Activated CD4-positive, alpha-beta memory T cell treated with anti-CD3 and anti-CD28 coated beads for 36 hours (primary cell): ENCODE measurements at places on chromosomes 13 and 19.

- no peak for DNase-seq
Observed at GRCh38 chr13:39105110-39105509, 66.9 kb downstream of the NHLRC3 start.

- no peak for DNase-seq
Observed at GRCh38 chr19:30718707-30719106, 346.5 kb downstream of the ZNF536 start.

DNA sequence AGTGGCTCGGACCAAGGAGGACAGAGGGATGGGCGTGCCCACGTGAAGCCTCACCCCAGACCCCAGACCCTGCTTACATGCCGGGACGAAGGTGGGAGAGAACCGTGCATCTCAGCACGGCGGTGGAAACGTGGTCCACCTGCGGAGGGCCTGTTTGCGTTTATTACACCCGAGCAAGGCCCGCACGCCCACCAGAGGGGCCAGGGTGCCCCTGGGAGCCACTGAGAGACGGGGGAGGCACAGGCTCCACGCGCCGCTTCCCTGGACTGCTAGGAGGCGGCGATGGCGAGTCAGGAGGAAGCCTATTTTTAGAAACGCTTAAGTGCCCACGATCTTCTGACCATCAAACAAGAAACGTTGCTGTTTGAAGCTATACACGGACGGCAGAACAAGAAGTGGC, 80.7 kb downstream of the ATP11A start:
- DNase-seq = no peak

DNA sequence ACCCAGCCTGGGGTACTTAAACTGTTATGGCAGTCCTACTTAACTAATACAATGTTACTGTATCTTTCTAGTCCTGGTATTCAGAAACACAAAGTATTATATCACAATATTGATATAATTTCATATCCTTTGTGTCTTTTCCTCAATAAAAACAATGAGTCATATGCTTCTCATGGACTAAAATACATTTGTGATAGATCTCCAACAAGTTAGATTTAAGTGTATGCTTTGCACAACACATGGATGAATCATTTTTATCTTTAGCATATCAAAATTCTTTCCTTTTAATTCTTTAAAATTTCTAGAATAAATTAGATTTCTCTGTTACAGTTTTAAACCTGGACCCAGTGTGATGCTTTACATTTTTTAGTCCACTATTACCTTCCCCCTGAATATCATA, 1357.8 kb upstream of the ATXN8OS start:
- DNase-seq = no peak

DNA sequence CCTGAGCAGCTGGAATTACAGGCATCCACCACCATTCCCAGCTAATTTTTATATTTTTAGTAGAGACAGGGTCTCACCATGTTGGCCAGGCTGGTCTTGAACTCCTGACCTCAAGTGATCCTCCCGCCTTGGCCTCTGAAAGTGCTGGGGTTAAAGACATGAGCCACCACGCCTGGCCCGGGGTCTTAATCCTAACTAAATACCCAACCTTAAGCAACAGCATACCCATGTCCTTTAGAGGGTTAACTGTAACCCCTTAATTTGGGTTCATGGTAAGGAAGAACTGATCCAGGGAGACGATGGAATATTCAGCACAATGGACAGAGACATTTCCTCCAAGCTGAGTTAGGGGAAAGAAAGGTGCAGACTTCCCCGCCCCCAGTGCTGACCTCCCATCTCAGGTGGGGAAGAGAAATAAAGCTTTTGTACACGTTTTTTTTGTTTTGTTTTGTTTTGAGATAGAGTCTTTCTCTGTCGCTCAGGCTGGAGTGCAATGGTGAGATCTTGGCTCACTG, 8.7 kb upstream of the GALP start:
- no peak for DNase-seq

DNA sequence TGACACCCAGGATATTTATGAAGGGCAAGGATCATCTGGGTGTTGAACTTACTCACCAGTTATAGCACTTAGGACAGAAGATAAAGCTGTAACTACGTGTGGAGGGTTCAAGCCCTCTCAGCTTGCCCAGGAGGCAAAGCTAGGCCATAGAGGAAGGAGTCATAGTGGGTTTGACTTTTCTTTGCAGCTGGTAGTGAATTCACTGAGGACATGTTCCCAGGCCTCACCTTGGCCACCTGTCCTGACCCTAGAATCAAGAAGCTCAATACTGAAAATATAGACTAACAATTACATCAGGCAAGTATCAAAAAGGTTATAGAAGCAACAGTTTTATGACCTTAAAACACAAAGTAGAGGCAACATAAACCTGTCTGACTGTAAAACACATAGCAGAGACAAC, 1207.7 kb downstream of the SLITRK1 start:
- DNase-seq = no peak

DNA sequence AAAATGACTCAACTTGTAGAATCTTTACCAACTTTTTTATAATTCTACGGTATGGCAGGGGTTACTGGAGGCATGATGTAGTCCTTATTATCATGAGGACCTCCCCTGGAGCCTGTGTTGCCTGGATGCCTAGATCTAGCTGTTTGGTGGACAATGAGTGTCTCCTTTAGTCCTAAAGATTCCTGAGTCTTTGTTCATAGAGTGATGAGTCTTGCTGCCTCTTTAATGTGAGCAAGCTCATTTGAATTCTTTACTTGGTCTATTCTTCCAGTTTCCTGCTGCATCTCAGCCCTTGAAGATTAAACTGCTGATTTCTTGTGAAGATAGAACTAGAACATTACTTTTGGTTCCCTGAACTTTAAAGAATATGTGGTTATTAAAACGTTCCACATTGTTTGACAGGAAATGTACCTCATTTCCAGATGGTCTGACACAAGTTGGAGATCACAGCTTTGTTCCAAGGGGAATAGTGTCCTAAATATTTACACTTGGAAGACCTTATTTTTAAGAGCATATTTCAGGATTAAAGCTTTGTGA, 51.9 kb downstream of the SLAIN1 start:
- no peak for DNase-seq

- DNase-seq = no peak
Observed at GRCh38 chr13:44155422-44156293, 218.0 kb upstream of the SERP2 start.

- no peak for DNase-seq
Observed at GRCh38 chr13:95020298-95020987, 280.8 kb downstream of the ABCC4 start.

DNA sequence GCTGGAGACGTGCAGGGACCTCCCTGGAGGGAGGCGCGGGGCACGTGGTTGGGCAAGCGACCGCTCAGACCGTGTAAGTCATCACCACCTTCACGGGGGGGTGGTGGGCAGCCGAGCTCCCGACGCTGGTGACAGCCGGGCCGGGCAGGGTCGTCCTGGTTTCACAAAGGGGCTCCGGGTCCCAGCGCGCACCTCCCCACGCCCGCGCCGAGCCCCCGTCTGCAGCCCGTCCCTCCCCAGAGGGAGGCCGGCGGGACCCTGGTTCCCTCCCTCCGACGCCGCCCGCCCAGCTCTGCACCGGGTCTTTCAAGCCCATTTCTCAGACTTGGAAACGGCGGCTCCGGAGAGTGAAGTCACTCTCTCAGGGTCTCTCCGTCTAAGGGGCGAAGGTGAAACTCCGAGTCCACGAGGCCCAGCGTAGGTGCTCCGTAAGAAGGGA, 729 bp upstream of the ARID3A start:
- DNase-seq = peak; percentile 79

DNA sequence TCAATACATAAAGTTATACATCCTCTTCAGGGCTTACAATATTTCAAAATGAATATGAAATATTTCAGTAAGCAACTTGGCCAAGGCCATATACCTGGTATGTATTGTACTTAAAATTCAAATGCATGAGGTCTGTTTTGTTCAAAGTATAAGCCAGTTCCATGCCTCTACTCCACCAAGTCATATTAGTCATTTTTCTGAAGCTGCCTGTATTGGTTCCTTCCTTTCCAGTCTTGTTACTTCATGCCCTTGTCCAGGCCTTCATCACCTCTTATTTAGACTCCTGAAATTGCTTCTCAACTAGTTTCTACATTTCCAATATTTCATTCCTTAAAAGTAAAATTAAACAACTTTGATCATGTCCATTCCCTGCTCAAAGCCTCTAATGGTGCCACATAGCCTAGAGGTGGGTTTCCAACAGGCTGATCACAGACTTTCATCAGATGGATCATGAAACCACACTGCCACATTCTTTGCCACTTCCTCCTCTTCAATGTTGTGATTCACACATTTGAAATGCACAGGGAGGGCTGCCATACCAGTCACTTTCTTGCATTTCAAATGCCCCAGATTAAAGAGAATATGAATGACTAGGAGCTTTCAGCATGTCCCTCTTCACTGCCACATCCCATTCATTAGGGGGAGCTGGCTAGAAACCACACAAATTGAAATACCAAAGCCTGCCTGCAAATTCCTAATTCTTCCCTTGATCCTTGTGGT, 424.1 kb upstream of the DACH1 start:
- DNase-seq = no peak

DNA sequence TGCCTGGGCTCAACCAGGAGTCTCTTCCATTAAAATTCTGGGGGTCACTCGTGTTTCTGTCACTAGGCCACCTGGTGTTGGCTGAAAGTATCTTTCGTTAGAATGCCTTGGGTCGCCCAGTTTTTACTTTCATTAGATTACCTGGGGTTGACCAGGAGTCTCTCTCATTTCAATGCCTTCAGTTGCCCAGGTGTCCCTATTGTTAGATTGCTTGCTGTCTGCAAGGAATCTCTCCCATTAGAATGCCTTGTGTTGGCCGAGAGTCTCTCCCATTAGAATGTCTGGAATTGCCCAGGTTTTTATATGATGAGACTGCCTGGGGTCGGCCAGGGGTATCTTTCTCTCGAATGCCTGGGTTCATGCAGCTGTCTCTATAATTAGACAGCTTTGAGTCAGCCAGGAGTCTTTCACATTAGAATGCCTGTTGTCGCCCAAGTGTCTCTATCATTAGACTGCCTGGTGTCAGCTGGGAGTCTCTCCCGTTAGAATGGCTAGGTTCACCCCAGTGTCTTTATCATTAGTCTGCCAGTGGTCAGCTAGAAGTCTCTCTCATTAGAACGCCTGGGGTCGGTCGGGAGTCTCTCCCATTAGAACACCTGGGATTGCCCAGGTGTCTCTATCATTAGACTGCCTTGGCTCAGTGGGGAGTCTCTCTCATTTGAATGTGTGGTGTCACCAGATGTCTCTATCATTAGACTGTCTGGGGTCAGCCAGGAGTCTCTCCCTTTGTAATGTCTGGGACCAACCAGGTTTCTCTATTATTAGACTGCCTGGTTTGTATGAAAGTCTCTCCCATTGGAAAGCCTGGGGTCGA, 1446.8 kb downstream of the UQCRFS1 start:
- no peak for DNase-seq

DNA sequence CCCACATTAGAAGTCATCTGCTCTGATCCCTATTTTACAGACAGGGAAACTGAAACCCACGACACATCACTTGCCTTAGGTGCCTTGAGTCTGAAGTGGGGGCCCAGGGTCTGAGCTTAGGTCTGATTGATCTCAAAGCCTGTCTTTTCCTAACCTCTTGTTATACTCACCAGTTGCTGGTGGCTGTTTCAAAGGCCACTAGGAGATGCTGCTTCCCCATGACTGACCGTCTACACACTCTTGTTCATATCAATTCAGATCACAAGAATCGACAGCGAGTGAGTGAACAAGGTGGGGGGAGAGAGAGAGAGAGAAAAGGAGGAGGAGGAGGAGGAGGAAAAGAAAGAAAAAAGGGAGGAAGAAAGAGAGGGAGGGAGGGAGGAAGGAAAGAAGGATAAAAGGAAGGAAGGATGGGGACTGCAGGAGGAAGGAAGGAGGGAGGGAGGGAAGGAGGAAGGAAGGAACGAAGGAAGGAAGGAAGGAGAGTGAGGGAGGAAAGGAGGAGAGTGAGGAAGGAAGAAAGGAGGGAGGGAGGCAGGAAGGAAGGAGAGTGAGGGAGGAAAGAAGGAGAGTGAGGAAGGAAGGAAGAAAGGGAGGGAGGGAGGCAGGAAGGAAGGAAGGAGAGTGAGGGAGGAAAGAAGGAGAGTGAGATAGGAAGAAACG, 3.3 kb downstream of the OR10H1 start:
- DNase-seq = peak; percentile 16

DNA sequence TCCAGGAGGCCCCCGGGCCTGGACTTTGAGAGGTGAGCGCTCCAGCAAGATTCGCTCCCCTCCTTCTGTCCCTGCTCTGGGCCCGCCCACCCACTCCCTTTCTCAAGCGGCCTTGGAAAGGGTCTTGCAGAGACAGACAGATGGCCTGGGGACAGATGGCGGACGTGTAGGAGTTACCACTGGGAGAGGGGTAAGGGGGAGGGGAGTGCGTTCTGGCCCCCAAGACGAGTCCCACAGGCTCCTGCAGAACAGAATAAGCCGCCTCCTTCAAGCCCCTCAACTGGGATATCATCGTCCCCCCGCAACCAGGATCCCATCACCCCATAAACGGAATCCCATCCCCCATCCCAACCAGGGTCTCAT, 3.6 kb upstream of the TNFAIP8L1 start:
- DNase-seq = no peak

GRCh38 chr13:76958841-76959432, 10.6 kb downstream of the ACOD1 start:
- no peak for DNase-seq

DNA sequence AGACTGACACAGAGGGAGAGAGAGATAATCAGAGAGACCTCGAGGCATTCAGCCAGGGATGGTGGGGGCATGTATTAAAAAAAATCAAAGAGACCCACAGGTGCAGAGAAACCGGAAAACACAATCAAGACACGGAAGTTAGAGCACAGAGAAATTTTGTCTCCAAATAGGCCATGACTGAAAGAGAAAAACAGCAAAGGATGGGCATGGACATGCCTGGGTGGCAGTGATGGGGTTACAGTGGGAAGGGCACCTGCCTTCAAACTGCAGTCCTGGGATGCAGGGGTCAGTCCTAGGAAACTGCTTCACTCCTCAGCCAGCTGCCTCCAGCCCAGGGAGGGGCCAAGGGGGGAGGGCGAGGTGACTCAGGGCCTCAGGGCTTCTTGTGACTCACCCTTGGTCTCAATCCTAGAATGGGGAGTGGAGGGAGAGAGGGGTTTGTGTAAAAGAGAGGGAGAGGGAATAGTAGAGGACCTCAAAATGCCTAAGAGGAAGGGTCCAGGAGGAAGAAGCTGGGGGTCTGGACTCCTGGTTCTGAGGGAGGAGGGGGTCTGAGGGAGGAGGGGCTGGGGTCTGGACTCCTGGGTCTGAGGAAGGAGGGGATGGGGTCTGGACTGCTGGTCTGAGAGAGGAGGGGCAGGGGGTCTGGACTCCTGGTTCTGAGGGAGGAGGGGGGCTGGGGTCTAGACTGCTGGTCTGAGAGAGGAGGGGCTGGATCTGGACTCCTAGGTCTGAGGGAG, 3.6 kb upstream of the KCNN4 start:
- DNase-seq = peak; percentile 87

GRCh38 chr13:51557875-51558612, 26.2 kb upstream of the WDFY2 start:
- no peak for DNase-seq

GRCh38 chr19:47615230-47615629, 6.3 kb downstream of the BICRA start:
- no peak for DNase-seq

GRCh38 chr13:97328222-97328790, 105.7 kb upstream of the RAP2A start:
- no peak for DNase-seq

- no peak for DNase-seq
Observed at GRCh38 chr13:33953781-33954180, 135.8 kb downstream of the RFC3 start.

- no peak for DNase-seq
Observed at GRCh38 chr13:59641261-59641660, 522.5 kb downstream of the DIAPH3 start.
